ENCODE measurements at places on chromosomes 5 and 9.

- DNase-seq = no peak
These were observed 128.6 kb downstream of the PDZD2 start for GRCh38 chr5:31767335-31768031.

GRCh38 chr9:94096819-94097577 is 12.7 kb downstream of the PTPDC1 start:
- DNase-seq = no peak

- no peak for DNase-seq
These were observed 35.4 kb upstream of the TMC1 start for GRCh38 chr9:72485821-72486593.

GRCh38 chr9:117044241-117044640 is 357.1 kb downstream of the TRIM32 start:
- DNase-seq = no peak

DNA sequence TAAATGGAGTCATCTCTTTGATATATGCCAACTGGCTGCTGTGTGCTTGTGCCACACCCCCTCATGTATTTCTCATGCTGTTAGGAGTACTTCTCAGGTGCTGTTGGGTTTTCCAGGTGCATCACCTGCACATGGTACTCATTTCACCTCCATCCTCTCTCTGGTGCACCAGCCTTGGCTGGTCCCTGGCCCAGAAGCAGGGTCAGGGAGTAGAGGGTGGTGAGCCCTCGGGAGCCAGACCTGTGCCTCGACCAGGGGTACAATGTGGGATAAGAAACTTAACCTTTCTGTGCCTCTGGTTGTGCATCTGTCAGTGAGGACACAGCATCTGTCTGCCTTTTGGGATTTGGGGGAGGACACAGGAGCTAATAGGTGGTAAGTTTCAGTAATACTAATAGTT is 38.5 kb downstream of the SECISBP2 start:
- DNase-seq = no peak

- peak; percentile 27 for DNase-seq
These were observed 13.6 kb downstream of the UBE2D2 start for GRCh38 chr5:139574641-139575312.

GRCh38 chr5:58499941-58500340 is 8.7 kb downstream of the GAPT start:
- DNase-seq = no peak

GRCh38 chr9:130201399-130201873 is 29.2 kb downstream of the NCS1 start:
- no peak for DNase-seq

DNA sequence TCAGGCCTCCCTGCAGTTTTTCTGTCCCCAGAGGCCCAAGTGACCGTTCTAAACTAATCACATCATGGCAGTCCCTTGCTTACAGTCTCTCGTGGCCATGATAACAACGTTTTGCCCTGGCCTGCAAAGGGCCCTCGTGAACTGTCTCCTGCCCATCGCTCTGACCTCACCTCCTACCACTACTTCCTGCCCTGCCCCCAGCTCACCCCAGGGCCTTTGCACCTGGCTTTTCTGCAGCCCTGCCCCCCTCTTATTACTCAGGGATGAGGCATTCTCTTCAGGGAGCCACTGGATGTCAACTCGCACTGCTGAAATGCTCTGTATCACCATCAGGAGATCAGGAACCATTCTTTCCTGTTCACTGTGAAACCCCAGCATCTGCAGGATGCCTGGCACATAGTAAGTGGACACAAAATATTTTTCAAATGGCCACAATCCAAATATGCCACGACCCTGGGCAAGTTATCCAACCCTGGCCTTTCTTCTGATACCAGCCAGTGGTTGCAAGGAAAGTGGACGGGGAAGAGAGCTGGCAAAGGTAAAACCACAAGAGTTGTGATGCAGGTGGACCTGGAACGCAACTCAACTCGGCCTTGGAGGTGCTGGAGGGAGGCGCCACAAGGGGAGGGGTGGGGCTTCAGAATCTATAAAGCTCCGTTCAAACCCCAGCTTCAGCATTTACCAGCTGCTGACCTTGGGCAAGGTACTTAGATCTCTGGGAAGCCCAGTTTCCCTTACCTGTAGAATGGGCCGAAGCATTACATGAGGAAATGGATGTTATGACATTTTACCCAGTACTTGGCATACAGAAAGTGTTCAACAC is 1.7 kb downstream of the SNCB start:
- DNase-seq = no peak

- DNase-seq = no peak
These were observed 141.5 kb downstream of the GABRG2 start for GRCh38 chr5:162209005-162209605.

GRCh38 chr5:148540647-148541046 is 113.7 kb downstream of the HTR4 start:
- no peak for DNase-seq

GRCh38 chr9:30673132-30673531 is 1711.3 kb upstream of the ACO1 start:
- no peak for DNase-seq

DNA sequence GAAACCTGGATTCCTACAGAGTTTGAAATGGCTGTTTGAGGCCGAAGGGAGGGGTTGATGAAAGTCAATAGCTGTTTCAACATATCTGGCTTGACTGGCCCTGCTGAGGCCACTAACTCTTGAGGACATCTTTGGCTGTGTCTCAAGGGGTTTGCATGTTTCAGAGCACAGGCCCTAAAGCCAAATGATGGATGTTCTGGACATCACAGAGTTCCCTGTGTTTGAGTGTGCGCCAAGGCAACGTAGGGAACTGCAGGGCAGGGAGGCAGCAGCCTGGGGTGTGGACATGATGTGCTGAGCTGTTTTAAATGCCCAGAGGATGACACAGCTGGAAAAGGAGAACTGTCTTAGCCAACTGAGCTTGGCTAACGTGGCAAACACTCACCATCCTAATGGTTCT is 89.6 kb downstream of the RAPGEF1 start:
- no peak for DNase-seq

Measured in CD4-positive, alpha-beta T cell treated with Interleukin-17A for 4 hours (primary cell).